ENCODE measurements at places on chromosomes 7 and 10.

DNA sequence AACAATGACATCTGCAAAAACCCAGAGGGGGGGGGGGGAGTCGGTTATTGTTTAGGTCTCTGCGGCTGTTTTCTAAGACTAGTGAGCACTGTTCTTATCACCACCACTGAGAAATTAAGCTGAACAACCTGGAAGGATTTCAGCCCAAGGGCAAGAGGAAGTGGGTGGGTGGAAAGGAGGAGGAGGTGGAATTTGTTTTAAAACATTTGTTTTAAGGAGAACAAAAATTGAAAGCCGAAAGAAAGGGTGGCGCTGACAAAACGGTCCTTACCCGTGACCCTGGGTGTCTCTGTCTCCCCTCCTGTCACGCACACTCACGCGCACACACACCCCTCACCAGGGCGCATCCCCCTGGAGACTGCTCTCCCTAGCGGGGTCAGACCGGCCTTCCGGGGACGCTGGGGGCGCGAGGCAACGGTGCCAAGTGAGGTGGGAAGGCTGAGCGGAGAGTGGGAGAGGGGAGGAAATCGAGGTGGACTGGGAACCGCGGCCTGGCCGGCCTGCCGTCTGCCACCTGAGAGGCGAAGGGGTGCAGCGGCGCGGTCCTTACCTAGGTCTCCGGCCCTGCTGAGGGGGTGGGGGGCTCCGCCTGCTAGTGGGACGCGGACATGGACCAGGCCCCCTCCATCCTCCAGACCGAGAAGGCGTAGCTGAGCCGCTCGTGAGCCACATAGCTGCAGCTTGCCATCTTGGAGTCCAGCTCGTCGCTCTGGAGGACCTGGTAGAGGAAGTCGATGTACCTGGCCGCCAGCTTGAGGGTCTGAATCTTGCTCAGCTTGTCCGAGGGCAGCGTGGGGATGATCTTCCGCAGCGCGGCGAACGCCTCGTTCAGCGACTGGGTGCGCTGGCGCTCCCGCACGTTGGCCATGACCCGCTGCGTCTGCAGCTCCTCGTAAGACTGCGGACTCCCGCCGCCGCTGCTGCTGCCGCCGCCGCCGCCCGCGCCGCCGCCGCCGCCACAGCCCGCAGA lies 1.0 kb downstream of the TWIST1 start:
- peak; percentile 44 for DNase-seq

DNA sequence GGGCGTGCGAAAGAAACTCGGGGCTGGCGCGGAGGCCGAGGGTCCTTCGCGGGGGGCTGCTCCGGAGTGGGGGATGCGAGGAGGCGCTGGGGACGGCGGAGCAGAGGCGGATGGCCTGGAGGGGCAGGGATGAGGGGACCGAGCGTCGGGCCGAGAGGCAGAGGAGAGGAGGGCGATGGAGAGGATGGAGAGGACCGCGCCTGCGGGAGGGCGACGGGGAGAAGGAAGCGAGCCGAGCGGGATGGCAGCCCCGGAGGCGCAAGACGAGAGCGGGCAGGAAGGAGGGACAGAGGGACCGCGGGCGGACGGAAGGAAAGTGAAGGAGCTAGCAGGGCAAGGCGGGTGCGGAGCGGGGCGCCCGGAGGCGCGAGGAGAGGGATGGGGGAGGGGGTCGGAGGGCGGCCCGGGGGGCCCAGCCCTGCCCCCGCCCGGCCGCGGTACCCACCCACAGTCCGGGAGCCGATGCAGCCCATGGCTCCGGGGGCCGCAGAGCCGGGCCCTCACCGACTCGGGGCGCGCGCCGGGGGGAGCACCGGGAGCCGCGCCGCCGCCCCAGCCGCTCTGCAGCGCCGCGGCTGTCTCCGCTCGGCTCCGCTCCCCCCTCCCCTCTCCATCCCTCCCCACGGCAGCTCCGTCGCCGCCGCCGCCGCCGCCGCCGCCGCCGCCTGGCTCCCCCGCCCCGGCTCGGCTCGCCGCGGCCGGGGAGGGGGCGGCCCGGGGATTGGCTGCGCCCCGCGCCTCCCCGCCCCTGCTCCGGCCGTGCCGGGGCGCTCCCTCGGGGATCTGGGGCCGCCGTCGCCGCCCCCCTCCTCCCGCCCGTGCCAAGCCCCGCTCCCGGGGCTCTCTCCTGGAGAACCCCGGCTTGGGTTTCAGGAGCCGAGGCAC lies at the start of gene FAM131B:
FAM131B (minus strand) TSS at position 583 of the 885 bp plus-strand sequence; CDS start at position 473, 110 bp downstream.
- peak; percentile 43 for DNase-seq

DNA sequence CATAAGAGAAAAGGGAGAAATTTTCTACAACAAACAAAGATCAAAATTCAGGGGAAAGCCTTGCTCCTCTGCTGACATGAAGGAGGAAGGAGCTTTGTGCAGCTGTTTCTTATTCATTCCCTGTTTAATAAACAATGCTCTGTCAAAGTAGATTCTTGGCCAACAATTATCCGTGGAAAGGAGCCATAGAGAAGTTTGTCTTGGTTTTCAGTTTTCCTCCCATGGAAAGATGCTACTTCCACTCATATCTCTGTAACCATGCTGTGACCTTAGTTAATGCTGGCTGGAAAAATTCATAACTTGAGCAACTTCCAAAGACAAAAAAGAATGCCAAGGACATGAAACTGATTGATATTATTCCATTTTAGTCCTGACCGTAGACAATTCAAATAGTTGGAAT lies 8.1 kb downstream of the DDC start:
- DNase-seq, result no peak

GRCh38 chr10:110672580-110672919 lies 28.4 kb downstream of the RBM20 start:
- no peak for DNase-seq

DNA sequence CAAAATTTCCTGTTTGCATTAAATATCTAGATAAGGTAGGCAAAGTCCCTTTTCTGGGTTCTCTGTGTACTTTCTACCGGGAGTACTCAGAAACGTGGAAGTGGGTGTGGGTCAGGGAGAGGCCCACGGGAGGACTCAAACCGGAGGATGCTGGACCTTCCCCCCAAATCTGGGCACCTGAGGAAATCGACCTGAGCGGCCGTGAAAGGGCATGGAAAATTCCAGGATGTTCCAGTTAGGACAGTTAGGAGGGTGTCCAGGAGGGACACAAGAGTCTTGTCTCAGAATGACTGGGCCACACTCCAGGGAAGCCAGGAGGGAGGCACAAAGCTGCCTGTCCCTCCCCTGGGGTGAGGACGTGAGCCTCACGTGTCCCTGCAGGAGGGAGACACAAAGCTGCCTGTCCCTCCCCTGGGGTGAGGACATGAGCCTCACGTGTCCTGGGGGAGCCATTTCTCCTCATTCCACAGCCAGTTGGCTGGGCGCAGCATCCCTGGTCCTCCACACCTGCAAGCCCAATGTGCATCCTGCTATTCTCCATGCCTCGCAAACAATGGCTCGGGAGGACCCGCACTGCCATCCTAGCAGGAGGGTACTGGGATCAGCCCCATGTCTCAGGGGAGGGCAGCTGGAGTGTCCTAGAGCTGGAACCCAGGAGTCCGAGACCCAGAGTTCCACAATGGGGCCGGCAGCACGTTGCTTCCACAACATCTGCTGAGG lies 190.5 kb upstream of the PPP2R2D start:
- peak; percentile 19 for DNase-seq

- no peak for DNase-seq
Measured at GRCh38 chr7:28005847-28006231, 174.8 kb downstream of the JAZF1 start.

GRCh38 chr10:129601737-129602136 lies 134.7 kb downstream of the MGMT start:
- DNase-seq, result peak; percentile 53

- no peak for DNase-seq
Measured at GRCh38 chr10:91219371-91220193, 881 bp upstream of the PCGF5 start.

GRCh38 chr10:17176091-17176490 lies 25.4 kb downstream of the TRDMT1 start:
- no peak for DNase-seq

DNA sequence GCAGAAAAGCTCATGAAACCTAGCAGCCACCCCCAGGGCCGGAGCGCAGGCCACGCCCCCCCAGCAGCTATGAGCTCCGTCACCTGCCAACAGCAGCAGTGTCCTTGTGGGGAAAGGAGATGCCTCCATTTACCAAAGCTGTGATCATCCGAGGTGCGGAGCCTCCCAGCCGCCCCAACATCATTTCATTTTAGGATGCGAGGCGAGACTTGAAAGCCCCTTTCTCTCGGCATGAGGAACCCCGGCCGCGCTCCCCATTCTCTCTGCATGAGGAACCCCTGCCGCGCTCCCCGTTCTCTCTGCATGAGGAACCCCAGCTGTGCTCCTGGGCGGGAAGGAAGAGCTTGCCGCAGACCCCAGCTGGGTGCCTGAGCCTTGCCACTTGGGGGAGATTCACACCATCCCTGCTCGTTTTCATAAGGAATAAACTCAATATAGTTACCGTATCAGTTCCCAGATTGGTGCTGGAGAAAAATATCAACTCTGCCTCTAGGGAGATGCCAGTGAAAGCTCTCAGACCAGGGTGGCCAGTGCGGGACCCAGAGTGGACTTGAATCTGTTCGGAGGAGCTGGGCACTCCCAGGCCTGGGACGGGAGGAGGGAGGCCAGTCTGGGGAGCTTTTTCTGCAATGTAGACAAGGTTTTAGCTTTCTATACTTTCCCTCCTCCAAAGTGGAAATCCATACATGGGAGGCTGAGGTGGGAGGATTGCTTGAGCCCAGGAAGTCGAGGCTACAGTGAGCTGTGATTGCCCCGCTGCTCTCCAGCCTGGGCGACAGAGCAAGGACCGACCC lies 35.0 kb downstream of the JAKMIP3 start:
- peak; percentile 51 for DNase-seq

DNA sequence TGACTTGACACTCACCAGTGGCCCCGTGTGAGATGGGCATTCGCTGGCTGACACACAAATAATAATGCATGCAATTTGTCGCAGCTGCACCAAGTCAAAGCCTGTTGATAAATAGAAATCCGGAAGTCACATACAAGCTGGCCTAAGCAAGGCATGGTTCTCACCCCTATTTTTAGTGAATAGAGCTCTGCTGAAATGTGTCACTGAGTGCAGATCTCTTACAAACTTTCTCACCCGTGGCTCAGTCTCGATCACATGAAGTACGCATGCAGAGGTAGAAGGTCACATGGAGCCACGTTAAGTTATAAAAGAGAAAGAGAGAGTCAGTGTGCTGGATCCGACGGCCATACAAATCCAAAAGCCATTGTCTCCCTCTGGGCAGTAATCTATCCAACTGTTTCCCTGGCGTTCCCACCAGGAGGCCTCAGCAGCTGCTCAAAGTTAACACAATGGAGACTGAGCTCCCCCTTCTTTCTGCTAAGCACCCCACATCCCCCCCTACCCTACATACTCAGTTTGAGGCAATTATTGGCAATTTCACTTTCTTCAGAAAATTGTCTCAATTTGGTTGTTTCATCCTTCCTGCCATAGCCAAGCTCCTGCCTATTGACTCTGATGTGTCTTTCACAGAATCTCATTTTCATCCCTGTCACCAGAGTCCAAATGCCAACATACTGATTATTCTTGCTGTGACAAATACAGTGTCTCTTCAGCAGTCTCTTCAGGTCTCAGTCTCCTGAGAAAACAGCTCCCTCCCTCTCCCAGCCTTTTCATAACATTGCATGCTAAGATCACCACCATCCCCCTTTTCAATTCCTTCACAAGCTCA lies 473.3 kb upstream of the NRP1 start:
- no peak for DNase-seq

GRCh38 chr10:61902445-61903220 lies 1.1 kb downstream of the ARID5B start:
- DNase-seq, result peak; percentile 89

DNA sequence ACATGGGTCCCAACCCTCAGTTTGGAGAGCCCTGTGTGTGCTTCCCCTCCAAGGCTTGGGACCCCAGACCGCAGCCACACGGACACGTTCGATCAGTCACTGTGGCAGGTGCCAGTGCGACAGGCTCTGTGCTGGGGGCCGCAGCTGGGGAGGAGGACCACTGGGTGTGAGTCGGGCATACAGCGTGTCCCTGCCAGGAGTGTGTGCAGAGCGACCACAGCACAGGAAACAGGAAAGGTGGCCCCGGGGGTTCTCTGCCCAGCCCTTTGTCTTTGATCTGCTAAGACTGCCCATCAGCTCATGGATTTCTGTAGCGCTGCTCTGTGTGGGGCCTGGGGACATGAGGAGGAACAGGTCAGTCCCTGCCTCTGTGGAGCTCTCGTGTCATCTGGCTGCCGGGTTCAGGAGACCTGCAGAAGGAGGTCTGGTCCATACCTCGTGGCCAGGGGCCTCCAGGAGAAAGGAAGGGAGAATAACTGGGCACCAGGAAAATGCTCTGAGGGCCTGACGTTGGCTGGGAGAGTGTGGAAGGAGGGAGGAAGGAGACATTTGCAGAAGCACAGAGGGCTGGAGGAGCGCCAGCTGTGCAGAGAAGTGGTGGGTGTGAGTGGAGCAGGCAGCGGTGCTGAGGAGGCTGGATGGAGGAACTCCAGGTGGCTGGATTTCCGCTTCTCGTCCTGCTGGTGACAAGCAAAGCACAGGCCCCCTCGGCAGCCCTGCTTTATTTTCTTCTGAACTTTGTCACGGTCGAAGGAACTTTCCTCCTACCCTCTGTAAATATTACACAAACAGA lies 4.1 kb downstream of the NUDT1 start:
- peak; percentile 69 for DNase-seq

- DNase-seq, result no peak
Measured at GRCh38 chr7:151235091-151235787, 3.0 kb downstream of the CHPF2 start.

GRCh38 chr10:115456812-115457211 lies 363.6 kb downstream of the ATRNL1 start:
- no peak for DNase-seq

- no peak for DNase-seq
Measured at GRCh38 chr7:93897680-93898079, 7.1 kb upstream of the TFPI2 start.

DNA sequence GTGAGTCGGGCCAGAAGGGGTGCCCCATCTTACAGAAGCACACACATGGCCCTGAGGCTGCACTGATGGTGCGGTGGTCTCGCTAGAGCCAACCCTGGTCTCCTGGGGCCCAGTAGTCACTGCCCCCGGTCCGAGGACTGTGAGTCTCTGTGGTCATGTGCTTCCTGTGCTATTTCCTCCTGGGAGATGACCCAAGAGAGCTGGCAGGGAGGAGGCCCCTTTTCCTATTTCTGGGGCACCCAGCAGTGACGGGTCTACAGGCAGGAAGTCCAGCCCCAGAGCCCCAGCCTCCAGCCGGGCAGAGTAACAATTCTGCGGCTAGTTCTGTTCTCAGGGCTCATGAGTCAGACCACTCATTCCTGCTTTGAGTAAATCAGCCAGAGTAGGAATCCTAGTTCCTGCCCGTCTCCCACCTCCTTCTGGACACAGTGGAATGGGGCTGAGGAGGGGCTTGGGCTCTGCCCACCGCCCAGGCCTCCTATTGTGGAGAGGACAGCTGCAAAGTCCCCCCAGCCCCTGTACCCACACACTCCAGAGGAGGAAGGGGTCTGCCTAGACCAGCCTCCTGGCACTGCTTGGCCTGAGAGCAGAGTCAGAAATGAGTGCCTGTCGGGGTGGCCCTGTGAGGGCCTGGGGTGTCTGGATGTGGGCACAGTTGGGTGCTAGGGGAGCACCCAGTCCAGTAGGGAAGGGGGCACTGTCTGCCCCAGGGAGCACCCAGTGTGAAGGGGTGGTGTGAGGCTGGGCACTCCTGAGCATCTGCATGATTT lies 80.5 kb upstream of the PPIF start:
- DNase-seq, result no peak
